ENCODE measurements at places on chromosomes 3 and 15.

DNA sequence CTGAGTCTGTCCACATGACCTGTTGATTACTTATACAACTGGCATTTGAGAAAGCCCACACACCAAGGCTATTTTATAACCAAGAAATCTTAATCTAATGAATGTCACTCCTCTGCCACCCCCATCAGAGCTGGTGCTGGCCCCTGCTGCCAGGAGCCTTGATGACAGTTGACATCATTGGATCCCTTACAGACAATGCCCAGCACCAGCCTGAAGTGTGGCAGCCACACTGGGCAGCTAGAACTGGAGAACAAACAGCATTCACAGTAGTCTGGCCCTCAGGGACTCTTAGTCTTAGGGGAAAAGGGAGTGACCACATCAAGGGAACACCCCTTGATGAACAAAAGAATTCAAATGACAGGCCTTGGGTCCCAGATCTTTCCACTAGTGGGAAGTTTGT is 840.6 kb downstream of the EPHA3 start:
- no peak for DNase-seq

DNA sequence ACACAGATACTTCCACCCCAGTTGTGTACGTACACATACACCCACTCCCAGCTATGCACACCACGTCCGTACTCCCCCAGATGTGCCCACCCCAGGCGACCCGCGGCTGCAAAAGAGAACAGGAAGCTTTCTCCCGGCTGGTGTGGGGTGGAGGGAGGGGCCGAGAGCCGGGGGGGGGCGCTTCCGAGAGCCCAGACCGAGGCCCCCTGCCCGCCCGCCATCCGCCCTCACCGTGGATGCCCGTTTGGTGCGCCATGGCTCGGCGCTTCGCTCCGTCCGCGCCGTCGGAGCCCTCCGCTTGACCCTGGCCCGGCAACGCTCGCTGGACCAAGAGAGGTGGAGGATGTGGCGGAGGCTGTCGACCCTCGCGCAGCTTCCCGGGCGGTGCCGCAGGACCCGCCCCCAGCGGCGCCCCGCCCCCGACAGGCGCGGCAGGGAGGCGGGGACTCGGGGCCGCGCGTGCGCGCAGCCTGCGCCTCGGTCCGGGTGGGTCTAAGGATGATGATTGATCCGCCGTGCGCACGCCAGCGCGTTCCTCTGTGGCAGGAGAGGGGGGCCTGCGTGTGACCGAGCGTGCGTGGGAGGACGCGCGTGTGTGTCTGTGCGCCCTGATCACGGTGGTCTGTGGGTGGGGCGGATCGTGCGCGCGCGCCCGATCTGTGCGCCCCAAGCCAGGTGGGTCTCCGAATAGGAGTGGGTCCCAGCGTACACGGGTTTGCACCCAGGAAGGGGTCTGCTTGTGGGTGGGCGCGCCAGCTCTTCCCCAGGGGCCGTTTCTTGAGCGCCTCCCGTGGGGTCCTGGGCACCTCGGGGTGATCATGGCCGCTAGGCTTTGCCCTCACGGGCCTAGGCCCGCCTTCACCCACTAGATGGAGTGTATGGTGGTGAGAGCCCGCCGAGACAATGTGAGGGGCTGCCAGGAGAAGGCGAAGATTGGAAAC is at the start of gene TWF2:
Gene TWF2 (minus strand): TSS at position 398 of the 941 bp plus-strand sequence. CDS start 142 bp downstream, at position 256.
- peak; percentile 83 for DNase-seq

DNA sequence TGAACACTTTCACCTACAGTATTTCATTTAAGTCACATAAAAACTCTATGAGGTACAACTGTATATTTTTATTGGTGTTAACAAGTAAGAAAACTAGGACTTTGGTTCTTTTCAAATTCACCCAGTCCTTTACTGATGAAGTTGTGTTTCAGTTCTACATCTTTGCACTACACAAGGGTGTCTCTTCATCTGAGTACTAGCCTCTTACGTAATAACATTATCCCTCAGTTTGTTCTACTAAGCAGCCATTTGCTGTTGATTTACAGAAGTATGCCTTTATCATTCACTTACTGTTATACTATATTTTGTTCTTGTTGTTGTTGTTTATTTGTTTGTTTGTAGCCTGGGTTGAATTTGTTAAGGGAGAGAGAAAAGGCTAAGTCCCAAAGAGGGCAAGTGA is 311.9 kb downstream of the PLOD2 start:
- DNase-seq, result no peak

GRCh38 chr3:98986073-98986472 is 84.6 kb upstream of the DCBLD2 start:
- no peak for DNase-seq

DNA sequence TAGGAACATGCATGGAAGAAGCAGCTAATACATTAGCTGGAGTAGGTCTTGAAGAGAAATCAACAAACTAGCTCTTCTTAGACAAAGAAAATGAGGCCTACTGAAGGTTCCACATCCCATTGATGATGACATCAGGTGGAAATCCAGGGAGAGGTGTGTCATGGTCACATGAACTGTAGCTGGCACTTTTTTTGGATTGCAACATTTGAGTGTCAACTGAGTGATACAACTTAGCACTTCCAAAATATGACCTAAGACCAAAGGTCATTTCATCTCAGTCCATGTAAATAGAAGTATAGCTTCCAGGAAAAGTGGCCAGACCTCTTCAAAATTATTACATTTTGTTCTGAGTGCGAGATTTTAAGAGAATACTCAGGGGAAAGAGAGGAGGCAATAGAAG is 117.2 kb upstream of the MEIS2 start:
- DNase-seq, result peak; percentile 14

GRCh38 chr3:7877312-7877711 is 624.3 kb upstream of the LMCD1 start:
- DNase-seq, result no peak

GRCh38 chr3:123310741-123311140 is 109.0 kb downstream of the SEC22A start:
- no peak for DNase-seq

GRCh38 chr3:32495609-32496008 is 7.0 kb downstream of the CMTM6 start:
- DNase-seq, result peak; percentile 18

GRCh38 chr3:190562866-190563510 is 49.1 kb downstream of the IL1RAP start:
- no peak for DNase-seq

- peak; percentile 71 for DNase-seq
Observed at GRCh38 chr15:61084944-61085367, 144.1 kb downstream of the RORA start.

GRCh38 chr3:38582316-38582715 is 67.2 kb downstream of the SCN5A start:
- DNase-seq, result no peak

- peak; percentile 8 for DNase-seq
Observed at GRCh38 chr3:185728630-185729336, 96.1 kb downstream of the IGF2BP2 start.

- DNase-seq, result no peak
Observed at GRCh38 chr3:190326361-190326760, 4.1 kb upstream of the CLDN1 start.

- no peak for DNase-seq
Observed at GRCh38 chr3:23580096-23580713, 225.6 kb upstream of the UBE2E1 start.

GRCh38 chr3:147582642-147583041 is 173.5 kb downstream of the ZIC1 start:
- no peak for DNase-seq

GRCh38 chr3:123818921-123819429 is 65.2 kb downstream of the MYLK start:
- no peak for DNase-seq

DNA sequence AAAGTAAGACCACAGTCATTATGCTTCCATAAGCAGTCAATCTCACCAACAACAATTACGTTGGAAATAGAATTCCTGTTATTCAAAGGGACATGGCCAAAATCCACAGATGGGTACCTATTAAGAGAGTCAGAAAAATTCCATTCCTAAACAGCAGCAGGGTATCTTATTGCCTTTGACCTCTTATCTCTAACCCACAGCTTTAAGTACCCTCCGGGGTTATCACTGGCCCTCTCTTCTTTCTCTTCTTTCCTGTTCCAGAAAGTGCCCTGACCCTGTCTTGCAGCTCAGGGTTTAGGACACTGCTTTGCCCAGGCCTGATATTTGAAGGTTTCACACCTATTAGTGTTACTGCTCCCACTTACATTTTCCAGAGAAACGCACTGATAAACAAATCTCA is 428.7 kb downstream of the TBC1D5 start:
- DNase-seq, result no peak

- DNase-seq, result no peak
Observed at GRCh38 chr3:149519912-149520311, 45.4 kb downstream of the TM4SF4 start.

- DNase-seq, result no peak
Observed at GRCh38 chr3:122919291-122919610, 108.3 kb downstream of the SEMA5B start.

DNA sequence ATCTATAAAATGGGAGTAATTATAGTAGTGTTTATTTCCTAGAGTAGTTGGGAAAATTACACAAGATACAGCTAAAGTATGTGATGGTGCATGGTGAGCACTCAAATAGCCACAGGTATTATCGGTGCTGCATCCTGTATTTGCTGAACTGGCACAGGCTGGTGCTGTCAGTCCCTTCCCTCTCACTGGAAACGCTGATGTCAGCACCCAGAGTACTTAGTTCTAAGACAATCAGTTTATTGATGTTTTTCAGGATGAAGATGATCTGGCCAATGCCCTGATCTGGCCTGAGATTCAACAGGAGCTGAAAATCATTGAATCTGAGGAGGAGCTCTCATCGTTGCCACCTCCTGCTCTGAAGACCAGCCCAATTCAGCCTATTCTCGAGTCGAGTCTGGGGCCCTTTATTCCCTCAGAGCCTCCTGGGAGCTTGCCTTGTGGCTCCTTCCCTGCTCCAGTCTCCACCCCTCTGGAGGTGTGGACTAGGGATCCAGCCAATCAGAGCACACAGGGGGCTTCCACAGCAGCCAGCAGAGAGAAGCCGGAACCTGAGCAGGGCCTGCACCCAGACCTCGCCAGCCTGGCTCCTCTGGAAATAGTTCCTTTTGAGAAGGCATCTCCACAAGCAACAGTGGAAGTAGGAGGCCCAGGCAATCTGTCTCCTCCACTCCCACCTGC is 49.7 kb downstream of the TMEM39A start:
- DNase-seq, result no peak

DNA sequence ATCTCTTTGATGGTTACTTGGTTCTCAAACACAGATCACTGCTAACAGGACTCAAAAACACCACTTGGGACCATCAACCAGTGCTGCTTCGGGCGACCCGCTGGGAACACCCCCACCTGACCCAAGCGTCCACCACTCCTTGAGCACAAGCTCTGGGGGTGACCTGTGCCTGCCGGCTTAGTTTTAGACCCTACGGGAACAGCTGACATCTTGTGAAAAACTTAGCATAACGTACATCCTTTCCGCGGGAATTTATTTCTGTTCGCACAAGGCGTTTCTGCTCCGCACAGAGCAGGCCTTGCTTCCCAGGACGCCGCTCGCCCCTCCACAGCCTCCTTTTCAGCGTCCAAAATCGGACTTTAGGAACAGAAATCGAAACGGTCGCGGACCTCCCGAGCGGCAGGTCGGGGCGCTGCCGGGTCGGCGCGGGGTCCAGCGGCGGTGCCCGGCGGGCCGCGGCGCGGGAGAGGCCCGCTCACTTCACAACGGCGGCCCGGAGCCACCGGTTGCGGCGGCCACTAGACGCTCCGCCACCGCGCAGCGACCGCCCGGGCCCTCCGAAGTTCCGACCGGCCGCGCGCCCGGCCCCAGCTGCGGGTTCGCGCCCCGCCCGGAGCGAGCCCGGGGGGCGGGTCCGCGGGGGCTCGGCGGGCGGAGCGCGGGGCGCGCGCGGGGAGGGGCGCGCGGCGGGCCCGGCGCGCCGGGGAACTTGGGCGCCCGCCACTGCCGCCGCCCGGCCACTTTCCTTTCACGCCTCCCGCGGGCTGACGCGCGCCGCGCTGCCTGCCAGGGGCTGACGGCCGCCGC is 959 bp downstream of the SFMBT1 start:
- peak; percentile 75 for DNase-seq

GRCh38 chr3:129773691-129774663 is 119.5 kb downstream of the TMCC1 start:
- no peak for DNase-seq

GRCh38 chr3:177220136-177220974 is 23.1 kb upstream of the TBL1XR1 start:
- DNase-seq, result no peak

- DNase-seq, result no peak
Observed at GRCh38 chr3:50154476-50154839, 666 bp upstream of the SEMA3F start.

DNA sequence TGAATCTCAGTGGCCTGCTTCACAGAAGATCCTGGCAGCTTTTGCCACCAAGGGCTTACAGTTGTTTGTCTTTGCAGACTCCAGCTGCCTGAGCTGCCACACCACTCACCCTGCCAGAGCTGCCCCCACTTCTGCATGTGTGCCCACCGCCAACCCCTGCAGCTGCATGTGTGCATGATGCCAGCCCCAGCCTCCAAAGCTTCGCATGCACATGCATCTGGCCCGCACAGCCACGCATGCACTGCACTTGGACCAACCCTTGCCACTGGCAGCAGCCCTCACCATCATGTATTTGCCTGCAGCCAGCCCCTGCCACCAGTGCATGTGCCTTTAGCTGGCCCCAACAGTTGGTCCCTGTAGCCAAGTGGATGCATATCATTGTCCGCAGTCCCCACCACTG is 31.3 kb downstream of the CCDC54 start:
- no peak for DNase-seq

DNA sequence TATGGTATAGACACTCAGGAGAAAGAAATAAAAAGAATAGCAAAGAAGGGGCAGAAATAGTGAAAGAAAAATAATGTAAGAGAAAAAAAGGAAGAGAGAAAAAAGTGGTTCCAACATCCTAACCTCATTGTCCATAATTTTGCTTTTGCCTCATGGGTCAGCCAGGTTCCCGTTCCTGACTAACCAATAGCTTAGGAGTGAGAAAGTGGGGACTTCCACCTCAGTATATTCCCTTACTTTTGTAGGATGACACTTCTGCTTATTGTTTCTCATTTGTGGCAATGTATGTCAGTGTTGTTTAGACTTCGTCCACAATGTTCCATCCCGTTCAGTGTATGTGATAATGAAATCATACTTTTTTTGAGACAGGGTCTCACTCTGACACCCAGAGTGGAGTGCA is 9.3 kb upstream of the SLC12A8 start:
- no peak for DNase-seq

DNA sequence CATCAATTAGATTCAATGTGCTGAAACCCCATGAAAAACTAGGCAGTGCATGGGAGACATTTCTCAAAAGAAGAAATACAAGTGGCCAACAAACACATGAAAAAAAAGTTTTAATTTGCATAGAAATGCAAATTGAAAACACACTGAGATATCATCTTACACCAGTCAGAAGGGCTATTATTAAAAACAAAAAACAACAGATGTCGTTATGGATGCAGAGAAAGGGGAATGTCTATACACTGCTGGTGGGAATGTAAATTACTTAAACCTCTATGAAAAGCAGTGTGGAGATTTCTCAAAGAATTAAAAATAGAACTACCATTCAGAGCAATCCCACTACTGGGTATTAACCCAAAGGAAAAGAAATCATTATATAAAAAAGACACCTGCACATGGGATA is 98.7 kb downstream of the CCNL1 start:
- peak; percentile 23 for DNase-seq

GRCh38 chr3:21705769-21706168 is 45.2 kb downstream of the ZNF385D start:
- no peak for DNase-seq
